ENCODE measurements at places on chromosomes 7 and 10. TPM values are rescaled to one million over a fixed set of nuclear protein-coding genes. Genes with fewer than 3 reads are reported as not detected.

Gene CTAGE8
- 0.33 TPM for total RNA-seq

GRCh38 chr7:4744391-4745264, 30.8 kb upstream of the AP5Z1 start:
- DNase-seq: peak; percentile 69
- H3K27ac ChIP-seq: peak overlapping the region; percentile 73
- peak overlapping the region; percentile 36 for H3K4me3 ChIP-seq
- H3K27me3 ChIP-seq: no peaks in the 10 kb centered on the region
- H3K4me1 ChIP-seq: peaks cover 53% of the 10 kb centered on the region

Gene MRC1
- 0.18 TPM for total RNA-seq

Gene ZNF438
- 3.7 TPM for total RNA-seq

Gene MAT1A
- total RNA-seq: not detected

Measured in natural killer cell (primary cell).